ENCODE measurements at places on chromosomes 2 and 18.
A peak's percentile ranks its signal among the peaks of the same experiment; 100 is the strongest.

DNA sequence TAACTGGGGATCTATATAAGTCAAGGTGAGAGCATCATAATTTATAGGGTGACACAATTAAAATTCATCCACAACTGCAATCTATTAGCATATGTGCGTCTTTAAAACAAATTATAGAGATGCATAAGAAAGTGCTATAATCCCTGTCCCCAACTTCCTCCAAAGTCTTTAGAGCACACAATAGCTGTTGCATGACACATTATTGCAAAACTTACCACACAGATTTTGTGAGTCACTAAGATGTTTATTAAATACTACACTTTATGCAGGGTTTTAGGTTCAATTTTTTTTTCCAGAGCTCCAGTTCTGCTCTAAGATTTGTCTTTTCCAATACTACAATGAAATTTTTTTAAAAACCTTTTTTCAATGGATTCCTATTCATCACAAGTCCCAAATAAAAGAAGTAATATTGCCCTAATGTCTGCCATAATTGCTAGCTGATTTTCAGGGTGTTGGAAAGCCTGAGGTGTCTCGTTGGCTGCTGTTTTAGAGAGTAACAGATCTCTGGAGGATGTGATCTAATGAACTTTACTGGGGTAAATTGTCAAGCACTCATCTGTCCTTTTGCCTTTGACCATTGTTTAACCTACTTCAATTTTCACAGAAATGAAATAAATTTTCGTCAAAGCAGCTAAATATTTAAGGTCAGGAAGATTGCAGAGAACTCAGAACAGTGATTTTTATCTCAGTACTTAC is 250.5 kb upstream of the NETO1 start:
- DNase-seq = no peak

DNA sequence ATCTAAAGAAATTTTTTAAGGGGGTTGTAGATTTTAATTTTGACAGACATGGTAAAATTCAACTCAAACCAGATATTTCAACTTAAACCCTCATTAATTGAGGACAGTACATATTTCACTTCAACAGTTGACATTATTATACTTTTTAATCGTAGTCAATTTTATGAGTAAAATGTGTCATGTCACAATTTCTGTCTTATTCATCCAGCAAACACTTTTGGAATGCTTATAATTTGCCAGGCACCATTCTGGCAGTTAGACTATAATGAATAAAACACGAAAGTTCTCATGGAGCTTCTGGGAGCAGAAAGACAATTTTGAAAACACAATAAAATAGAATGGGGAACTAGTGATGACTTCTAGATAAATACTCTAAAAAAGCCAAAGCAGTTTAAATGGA is 1094.8 kb downstream of the SUCLG1 start:
- DNase-seq = no peak

DNA sequence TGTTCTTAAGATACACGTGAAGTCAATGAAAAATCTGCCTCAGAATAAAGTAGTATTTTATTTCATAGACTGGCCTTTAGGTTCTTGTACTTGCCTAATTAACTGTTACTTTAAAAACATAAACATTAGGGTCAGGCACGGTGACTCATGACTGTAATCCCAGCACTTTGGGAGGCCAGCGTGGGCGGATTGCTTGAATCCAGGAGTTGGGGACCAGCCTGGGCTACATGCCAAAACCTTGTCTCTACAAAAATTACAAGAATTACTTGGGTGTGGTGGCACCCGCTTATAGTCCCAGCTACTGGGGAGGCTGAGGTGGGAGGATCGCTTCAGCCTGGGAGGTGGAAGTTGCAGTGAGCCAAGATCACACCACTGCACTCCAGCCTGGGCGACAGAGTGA is 16.0 kb upstream of the SNORC start:
- no peak for DNase-seq

GRCh38 chr18:74849301-74849700 is 251.6 kb downstream of the ZNF407 start:
- no peak for DNase-seq

DNA sequence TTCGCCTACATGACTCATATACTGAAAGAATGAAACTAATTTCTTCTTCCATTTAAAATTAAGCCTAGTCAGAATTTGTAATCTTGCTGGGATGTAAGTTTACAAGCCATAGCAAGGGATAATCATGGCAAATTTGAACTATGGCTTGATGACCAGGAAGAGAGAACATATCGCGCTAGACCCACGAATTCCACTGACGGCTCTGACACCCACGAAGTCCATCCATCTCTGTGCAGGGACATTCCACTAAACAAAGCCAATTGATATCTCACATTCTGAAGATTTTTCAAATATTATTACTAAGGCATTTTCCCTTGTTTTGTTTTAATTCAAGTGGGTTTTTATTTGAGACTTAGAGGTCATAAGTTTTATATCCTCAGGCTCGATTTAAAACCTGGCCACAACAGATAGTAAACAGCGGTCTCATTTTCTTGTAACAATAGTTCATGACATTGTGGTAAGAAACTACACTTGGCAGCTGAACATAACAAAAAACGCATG is 113.0 kb downstream of the QPCT start:
- no peak for DNase-seq

GRCh38 chr2:86441882-86442641 is 891 bp downstream of the KDM3A start:
- DNase-seq = peak; percentile 73

- no peak for DNase-seq
Observed at GRCh38 chr18:52236131-52236530, 103.9 kb upstream of the DCC start.

DNA sequence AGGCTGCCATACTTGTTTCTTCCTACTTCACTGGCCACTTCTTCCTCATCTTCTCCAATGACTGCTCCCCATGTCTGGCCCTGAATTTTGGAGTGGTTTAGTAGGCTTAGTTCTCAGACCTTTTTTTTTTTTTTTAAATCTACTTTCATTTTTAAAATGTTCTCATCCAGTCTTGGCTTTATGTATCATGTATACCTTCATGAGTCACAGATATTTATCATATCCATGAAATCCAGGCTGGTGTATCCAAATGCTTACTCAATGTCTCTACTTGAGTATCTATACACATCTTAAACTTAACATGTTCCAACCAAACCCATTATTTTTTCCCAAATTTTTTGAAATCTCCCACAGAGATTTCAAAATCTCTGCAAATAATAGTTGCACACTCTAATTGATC is 26.3 kb upstream of the CFAP36 start:
- no peak for DNase-seq

DNA sequence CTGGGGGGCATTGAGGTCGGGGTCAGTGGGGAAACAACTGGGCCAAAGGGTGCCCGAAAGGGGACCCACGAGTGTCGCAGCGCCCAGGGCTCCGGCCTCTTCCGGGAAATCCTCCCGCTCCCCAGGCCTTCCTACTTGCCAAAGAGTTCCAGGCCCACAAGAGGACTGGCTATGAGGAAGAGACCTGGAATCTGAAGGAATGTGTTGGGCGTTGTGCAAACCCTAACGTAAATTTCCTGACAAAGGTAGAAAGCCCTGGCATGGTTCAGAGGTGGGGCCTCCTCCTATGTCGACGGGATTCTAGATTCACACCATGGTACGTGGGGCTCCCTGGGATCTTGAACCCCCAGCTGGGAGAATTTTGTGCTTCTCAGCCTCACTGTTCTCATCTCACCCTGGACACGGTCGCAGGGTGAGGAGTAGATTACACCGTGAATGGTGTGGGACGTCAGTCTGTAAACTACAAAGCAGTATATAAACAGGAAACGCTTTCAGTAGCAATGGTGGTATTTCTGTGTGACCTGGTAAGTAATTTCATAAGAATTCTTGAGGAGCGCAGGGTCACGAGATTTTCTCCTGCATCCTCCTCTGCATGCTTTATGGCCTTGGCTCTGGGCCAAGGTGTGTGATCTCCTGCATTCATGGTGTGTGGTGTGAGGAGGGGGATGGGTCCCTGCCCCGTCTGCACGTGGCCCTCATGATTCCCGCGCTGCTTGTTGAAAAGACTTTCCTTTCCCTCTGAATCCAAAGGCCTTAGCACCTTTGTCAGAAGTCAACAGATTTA is 868 bp downstream of the HSBP1L1 start:
- peak; percentile 55 for DNase-seq

GRCh38 chr18:2853926-2854664 is 7.3 kb downstream of the EMILIN2 start:
- DNase-seq = no peak

GRCh38 chr2:233247744-233248143 is 3.7 kb upstream of the ATG16L1 start:
- peak; percentile 78 for DNase-seq

DNA sequence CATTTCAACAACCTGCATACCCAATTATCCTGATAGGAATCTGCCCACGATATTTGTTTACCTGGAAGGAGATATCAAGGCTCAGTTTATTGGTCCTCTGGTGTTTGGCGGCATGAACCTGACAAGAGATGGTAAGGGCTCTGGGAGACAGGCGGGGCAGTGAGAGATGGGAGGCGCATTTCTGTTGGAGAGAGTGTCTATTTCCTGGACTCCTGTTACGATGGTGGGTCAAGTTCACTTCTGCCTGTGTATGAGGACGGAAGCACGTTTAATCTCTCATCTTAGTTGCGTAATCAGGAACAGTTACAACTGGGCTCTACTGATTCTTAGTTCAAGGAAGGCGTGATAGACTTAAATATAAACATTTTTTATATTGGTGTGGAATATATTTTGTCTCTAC is 8.9 kb downstream of the PDCL3 start:
- no peak for DNase-seq

DNA sequence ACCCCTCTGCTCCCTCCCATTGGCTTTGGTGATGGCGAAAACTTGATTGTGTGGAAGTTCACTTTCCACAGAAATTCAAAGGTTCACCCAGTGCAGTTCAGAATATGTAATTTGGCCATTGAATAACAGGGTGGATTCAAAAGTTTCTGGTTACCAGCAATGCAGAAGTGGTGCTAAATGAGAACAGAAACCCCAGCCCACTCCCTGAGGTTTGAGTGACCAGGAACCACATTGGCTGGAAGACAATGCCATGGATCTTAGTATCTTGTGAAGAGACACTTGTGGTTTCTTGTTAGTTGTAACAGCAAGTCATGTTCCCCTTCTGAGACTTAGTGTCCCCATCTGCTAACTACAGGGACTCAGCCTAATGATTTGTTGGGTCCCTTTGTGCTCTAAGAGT is 49.8 kb downstream of the QPCT start:
- DNase-seq = no peak

GRCh38 chr2:202583709-202584219 is 51.0 kb upstream of the FAM117B start:
- no peak for DNase-seq

DNA sequence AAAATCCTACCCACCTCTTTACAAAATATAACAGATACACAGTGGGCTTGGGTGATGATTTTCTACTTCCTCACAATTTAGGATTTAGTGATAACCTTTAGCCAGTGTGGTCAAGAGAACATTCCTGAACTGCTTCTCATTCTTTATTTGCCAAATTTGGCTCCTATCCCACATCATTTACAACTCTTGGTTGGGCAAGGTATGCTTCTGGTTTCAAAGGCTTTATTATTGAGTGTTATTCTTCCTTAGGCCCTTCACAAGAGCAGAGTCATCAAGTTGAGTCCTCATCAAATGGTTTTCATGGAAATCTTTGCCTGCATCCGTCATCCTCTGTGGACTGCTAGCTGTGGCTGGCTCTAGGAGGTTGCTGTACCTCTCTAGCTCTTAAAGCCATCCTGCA is 472.0 kb upstream of the ETAA1 start:
- no peak for DNase-seq

GRCh38 chr2:122643725-122644329 is 888.4 kb downstream of the TSN start:
- DNase-seq = no peak

- DNase-seq = no peak
Observed at GRCh38 chr18:44458777-44459176, 221.9 kb upstream of the SETBP1 start.

GRCh38 chr2:44942304-44943030 is 965 bp downstream of the SIX3 start:
- DNase-seq = no peak

GRCh38 chr18:55189972-55190371 is 230.7 kb upstream of the CCDC68 start:
- DNase-seq = no peak

DNA sequence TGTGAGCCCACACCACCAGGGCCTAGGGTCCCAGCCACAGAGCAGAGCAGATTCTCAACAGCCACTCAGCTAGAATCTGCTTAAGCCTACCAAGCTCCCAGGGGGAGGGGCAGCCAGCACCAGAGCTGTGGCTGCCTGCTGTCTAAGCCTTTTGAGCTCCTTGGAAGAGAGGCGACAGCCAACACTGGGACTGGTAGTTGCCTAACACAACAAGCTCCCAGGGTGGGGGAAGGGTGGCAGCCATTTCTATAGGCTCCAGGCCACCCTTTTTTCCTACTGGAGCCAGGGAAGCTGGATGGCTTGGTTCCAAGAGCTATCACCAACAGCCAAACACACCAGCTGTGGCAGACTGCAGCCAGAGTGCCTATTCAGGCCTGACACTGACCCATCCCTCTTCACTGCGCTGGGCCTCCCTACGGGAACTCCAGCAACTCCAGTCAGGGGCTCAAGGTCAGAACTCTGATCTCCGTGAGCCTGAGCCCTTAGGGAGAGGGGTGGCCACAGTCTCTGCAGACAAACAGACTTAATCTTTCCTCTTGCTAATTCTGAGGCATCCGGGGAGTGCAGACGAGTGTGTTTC is 1824.3 kb upstream of the CELF4 start:
- DNase-seq = no peak

GRCh38 chr2:48508461-48509124 is 21.4 kb upstream of the STON1 start:
- no peak for DNase-seq

GRCh38 chr2:240819858-240820606 is at the start of gene KIF1A:
TSS of gene KIF1A (minus strand) at chr2:240820219. CDS start at chr2:240797752, 22,467 bp downstream.
- DNase-seq = no peak

GRCh38 chr2:23410596-23410995 is 25.6 kb downstream of the KLHL29 start:
- no peak for DNase-seq

DNA sequence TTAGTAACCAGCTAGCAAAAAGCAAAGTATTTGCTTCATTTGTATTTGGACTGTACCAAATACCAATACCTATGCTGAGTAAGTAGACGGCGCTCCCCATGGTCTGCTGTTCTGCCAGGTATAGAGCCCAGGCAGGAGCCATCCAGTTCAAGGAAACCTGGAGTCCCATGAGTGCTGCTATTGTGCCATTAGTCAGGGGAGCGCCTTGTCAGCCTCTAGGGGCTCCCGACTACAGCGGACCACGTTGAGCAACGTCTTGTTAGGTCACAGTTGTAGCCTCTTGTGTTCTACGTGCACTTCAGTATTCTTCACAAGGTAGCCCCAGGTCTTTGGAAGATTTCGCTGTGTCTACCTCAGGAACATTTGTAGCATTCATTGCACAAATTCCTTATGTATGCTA is 21.6 kb upstream of the SLC9A2 start:
- DNase-seq = no peak
